Stimulated activated CD4-positive, alpha-beta T cell treated with anti-CD3 and anti-CD28 coated beads, Interleukin-1b, Interleukin-23, amount 100 ng/mL, for 24 hours (primary cell): ENCODE measurements at places on chromosomes 6 and 20.

DNA sequence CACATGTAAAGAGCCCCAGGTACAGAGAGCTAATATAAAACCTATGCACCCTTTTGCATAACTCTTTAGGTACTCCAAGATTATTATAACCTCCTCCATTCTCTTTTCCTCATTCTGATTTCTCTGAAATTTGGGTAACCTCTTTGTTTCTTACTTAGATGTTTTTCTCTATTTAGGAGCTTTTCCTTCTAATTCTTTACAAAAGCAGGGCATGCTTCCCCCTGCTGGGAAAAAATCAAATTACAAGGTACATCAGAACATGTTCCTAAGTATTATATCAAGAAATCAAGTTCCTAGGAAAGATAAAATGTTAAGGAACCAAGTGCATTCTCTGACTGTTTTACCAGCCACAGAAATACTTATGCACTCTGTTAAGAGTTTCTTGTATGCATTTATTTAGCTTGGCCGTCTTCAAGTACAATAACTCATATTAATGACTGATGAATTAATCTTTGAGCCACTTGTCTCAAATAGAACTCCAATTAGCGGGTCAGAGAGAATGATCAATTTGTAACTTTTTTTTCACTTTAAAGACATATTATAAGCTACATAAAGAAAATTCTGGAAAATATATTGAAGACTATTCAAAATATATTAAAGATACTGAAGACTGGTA lies 2.1 kb downstream of the KHDRBS2 start:
- DNase-seq, result no peak

GRCh38 chr20:25744261-25744660 lies 47.6 kb upstream of the ZNF337 start:
- no peak for DNase-seq

DNA sequence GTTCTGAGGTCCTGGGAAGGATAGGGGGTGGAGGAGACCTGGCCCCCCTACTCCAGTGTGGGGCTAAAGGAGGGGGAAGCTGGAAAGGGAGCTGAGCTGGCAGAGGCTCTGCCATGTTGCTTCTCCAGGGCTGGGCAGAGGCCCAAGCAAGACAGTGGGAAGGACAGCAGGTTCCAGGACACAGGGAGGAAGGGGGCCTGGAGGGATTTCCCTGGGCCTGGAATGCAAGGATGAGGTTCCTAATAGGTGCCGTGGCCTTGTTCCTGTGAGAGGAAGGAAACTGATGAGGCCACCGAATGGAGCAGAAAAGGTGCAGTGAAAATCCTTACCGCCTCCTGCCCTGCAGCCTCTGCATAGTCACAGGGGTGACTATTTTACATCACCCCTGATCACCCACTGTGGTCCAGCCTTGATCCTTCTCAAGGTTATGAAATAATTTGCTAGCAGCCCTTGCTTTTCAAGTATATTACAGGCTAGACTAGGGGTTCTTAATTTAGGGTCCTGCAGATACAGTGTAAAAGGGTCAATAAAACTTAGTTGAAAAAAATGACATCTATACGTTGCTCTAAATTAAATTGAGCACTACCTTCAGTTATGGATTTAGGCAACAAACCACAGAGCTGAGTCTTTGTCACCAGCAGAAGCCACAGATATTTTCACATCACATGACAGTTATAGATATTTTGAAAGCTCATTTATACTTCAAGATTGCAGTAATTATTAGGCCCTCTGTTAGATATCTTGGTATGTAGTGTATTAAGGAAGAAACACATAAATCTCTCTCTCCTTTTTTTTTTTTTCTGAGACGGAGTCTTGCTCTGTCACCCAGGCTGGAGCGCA lies 45.7 kb upstream of the RNF24 start:
- no peak for DNase-seq

GRCh38 chr20:11247046-11248010 lies 573.5 kb upstream of the JAG1 start:
- DNase-seq, result no peak

GRCh38 chr6:157023958-157024357 lies 246.8 kb downstream of the ARID1B start:
- DNase-seq, result no peak

DNA sequence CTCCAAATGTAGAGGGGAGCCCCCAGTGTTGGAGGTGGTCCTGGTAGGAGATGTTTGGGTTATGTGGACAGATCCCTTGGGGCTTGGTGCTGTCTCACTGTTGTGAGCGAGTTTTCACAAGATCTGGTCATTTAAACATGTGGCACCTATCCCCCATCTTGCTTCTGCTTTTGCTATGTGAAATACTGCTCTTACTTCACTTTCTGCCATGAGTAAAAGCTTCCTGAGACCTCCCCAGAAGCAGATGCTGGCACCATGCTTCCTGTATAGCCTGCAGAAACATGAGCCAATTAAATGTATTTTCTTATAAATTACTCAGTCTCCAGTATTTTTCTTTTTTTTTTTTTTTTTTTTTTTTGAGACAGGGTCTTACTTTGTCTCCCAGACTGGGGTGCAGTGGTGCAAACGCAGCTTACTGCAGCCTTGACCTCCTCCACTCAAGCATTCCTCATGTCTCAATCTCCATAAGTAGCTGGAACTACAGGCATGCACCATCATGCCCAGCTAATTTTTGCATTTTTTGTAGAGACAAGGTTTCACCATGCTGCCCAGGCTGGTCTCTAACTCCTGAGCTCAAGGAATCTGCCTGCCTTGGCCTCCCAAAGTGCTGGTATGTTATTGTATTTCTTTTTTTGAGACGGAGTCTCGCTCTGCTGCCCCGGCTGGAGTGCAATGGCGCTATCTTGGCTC lies 177.1 kb downstream of the ALDH8A1 start:
- DNase-seq, result no peak

- DNase-seq, result no peak
Measured at GRCh38 chr20:49792006-49792405, 20.6 kb upstream of the SLC9A8 start.

- no peak for DNase-seq
Measured at GRCh38 chr6:92777146-92777740, 642.1 kb downstream of the EPHA7 start.
